ENCODE measurements at places on chromosomes 1 and 21.

DNA sequence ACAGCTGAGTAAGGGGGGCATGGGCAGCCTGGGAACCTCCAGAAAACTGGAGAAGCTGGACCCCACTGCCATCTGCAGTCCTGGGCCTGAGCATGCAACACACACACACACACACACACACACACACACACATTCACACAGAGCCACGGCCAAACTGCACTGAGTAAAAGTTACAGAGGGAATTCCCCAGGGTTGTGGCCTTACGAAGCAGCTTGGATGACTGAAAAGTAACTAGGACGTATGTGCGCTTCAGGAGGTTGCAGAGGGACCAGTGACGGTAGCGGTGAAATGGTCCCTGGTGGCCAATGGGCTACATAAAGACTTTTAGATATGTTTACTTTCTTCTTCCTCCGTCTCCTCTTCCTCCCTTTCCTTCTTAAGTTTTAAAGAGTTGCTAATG lies 232.5 kb upstream of the TMEM51 start:
- no peak for DNase-seq

- DNase-seq, result no peak
Observed at GRCh38 chr1:17992800-17993199, 114.8 kb upstream of the IGSF21 start.

- DNase-seq, result peak; percentile 7
Observed at GRCh38 chr1:84634536-84635205, 55.6 kb downstream of the SSX2IP start.

GRCh38 chr21:36246080-36246631 lies 73.8 kb upstream of the MORC3 start:
- no peak for DNase-seq

DNA sequence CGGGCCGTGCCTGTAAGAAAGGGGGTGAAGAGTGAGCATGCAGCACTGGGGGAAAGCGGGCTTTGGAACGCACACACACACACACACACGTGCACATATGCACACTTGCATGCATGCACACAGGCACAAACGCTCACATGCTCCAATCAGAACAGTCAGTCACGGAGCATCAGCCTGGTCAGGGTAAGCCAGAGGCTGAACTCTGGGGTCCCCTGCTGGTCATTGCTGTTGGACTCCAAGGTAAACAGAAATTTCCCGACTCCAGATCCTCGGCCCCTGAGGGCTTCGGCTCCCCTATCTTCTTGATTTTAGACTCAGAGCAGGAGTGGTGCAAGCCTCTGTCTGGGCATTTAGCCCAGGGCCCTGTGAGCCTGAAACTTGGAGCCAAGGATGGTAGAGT lies 54.2 kb downstream of the SYT2 start:
- peak; percentile 55 for DNase-seq

GRCh38 chr1:8427493-8427892 lies 109.6 kb downstream of the SLC45A1 start:
- no peak for DNase-seq

DNA sequence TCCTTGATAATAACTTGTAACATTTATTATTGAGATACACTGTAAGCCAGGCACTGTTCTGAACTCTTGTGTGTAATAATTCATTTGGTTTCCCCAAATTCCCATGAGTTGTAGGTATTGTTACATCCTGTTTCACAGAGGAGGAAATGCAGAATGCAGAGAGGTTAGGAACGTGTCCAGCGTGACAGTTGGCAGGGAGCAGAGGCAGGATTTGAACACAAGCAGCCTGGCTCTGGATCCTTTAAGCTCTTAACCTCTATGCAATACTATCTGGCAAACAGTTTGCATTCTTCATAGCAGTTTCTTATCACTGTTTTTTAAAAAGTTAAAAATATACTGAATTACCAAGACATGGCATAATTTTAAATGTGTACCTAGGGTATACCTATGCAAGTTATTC lies 30.5 kb downstream of the EEIG2 start:
- peak; percentile 60 for DNase-seq

- peak; percentile 34 for DNase-seq
Observed at GRCh38 chr1:177355575-177355974, 184.8 kb downstream of the BRINP2 start.

GRCh38 chr1:182615468-182616129 lies 11.4 kb upstream of the RGS16 start:
- no peak for DNase-seq

DNA sequence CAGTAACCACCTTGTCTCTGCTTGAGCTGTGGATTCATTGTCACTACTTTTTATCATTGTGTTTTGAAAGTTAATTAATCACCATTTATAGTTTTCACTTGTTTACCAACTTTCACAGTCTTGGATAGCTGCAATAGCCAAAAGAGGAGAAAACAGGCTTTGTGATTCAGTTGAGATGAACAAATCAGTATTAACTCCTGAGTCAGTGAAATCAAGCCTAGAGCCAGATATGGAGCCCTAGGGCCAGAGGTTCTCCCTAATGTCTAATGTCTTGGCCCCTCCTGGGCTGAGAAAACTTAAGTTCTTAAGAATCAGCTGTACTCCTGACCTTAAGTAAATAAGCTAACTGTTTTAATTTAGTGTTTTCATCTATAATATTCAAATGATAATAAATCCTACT lies 228.8 kb downstream of the DNM3 start:
- DNase-seq, result no peak

DNA sequence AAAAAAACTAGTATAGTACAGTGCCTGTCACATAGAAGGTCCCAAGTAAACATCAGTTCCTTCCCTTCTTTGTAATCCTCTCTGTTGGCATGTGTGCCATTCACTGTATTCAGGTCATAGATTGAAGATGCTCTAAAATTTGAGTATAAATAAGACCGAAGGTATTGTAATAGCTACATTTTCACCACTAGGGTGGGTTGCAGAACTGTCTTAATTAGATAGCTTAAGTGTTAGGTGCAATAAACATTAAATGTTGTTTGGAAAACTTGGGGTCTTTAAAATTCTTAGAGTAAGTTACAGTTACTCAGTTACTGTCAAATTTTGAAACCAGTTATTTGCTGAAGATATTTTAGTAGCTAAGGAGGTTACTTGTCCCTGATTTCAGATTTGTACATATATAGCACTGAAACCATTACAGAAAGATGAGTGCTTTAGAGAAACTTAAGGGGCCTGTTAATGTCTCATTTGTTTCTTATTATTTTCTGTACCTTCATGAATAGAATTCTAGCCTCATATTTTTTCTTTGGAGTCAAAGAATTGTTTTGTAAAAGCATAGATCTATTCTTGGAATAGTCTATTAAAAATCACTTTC lies 24.3 kb downstream of the PER3 start:
- DNase-seq, result peak; percentile 54

DNA sequence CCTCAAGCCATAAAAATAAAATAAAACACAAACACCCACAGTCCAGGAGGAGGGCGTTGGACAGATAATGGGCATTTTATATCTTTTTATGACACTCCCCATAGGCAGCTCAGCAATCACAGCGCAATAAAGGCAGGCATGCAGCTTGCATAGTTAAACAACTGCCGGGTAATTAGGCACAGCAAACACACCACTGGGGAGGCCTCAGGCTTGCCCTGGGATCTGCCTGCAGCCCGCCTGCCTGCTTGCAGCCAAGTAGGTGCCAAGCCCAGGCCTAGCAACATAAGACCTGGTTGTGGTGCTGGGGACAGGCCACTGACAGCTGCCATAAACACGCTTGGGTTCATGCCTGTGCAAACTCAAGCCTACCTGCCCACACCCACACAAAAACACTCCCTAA lies 54.2 kb downstream of the DMAP1 start:
- no peak for DNase-seq

DNA sequence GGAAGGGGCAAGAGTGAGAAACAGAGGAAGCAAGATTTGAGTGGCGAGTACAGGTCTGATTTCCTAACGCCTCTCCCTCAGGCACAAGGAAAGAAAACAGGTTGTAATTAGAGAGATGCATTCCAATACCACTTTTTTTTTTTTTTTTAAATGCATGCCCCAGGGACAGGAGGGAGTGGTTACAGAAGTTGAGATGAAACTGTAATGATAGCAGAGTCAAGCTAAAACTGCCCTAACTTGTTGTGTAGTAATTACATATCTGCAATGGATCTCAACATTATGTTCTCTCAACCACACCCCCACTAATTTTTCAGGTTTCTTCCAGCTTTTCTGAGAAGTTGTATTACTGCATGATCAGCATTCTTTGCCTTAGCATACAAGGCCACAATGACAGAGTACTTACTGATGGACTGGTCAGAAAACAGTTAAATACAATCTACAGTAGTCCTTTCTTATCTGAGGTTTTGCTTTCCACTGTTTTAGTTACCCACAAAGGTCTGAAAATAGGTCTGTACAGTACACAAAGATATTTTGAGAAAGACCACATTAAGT lies 5.5 kb downstream of the ETV3 start:
- no peak for DNase-seq

DNA sequence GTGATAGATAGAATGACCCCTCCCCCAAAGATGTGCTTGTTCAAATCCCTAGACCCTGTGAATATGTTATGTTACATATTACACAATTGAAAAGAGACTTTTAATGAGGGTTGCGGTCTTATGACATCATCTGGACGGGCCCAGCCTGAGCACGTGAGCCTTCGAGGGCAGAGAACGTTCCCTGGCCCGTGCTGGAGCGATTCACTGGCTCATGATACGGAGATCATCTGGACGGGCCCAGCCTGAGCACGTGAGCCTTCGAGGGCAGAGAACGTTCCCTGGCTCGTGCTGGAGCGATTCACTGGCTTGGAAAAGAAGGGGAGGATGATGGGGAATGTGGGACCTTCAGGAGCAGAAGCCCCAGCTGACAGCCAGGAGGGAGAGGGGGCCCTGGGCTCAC lies 34.4 kb upstream of the COL18A1 start:
- DNase-seq, result no peak

- DNase-seq, result peak; percentile 54
Observed at GRCh38 chr1:147225193-147225730, at the start of gene FMO5. FMO5 (minus strand) TSS chr1:147225339; CDS start chr1:147225029, 310 bp downstream.

- peak; percentile 68 for DNase-seq
Observed at GRCh38 chr21:33866826-33867225, 48.8 kb downstream of the ATP5PO start.

- DNase-seq, result peak; percentile 71
Observed at GRCh38 chr1:94305704-94306103, 68.3 kb upstream of the ARHGAP29 start.

- no peak for DNase-seq
Observed at GRCh38 chr1:27339213-27339612, 2.6 kb upstream of the SYTL1 start.

GRCh38 chr1:165284454-165284853 lies 72.1 kb downstream of the LMX1A start:
- no peak for DNase-seq

DNA sequence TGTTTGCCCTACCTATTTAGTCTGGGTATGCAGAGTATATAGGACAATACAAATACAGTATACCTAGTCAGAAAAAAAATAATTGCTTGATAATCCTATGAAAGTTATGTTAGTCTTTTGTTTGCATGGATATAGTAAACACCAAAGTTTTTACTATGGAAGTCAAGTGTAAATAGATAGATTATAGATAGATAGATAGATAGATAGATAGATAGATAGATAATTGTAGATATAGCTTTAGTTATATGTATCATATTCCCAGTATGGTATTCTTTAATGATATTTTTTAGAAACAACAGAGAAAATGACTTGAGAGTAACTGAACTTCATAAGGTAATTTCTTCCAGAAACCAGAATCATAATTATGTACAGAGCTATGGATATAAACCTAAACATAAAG lies 158.2 kb downstream of the NCAM2 start:
- no peak for DNase-seq

GRCh38 chr21:16522548-16522947 lies 792.8 kb downstream of the USP25 start:
- DNase-seq, result peak; percentile 16

- no peak for DNase-seq
Observed at GRCh38 chr1:53918343-53918742, 24.4 kb downstream of the DIO1 start.

- DNase-seq, result no peak
Observed at GRCh38 chr1:225691377-225691776, 38.5 kb upstream of the ENAH start.

DNA sequence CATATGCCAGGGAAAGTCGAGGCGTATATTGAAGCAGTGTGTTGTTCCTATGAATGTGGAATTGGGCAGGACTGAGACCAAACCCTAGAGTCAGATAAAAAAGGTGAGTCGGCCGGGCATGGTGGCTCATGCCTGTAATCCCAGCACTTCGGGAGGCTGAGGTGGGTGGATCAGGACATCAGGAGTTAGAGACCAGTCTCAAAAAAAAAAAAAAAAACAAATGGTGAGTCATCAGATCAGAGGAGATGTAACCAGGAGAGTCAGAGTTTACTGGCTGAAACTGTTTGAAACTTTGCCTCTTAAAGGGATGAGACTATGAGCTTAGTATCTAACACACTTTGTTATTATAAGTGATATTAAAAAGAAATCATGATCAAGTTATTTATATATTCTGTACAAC lies 26.4 kb upstream of the SYCP1 start:
- peak; percentile 61 for DNase-seq

- DNase-seq, result no peak
Observed at GRCh38 chr1:221125976-221126375, 246.7 kb downstream of the HLX start.

DNA sequence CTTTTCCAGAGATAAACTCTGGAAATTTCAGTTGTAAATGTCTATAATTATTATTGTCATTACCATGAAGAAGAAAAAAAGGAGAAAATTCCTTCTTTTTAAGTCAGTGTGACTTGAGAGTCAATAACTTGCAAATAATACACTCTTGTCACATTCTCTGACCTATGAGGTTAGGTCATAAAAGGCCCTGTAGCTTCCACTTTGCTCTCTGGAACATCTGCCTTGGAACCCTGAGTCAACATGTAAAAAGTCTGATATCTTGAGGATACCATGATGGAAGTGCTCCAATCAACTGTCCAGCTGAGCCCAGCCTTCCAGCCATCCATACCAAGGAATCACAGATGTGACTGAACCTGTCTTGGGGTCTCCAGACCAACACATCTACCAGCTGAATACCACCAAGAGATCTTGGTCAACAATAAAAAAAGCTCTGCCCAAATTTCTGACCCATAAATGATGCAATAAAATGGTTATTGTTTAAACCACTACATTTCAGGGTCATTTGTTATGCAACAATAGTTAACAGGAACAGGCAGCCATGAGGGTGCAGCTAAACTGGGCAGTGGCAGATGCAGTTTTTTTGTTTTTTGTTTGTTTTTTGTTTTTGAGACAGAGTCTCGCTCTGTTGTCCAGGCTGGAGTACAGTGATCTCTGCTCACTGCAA lies 10.3 kb downstream of the DMRTA2 start:
- no peak for DNase-seq

DNA sequence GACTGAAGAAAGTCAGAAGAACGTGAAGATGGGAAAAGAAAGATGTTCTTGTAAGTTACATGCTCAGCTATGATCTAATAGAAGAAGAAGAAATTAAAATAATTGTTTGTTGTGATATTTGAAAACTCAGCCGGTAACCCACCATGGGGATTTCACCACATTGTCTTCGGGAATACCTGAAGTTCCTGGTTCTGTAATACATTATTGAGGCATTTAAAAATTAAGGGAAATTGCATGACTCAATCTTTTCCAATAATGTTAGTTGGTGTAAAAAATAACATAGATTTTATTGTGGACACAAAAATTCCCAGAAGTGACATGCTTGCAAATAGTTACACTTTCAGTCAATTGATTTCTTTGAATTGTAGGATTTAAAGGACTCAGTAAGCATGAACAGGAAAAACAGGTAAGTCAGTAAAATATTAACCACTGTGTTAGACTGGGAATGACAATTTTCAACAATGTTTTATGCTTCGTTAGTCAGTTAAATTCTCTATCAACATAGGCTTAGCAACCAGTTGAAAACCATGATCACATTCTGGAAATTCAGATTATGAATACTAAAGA lies 745.1 kb downstream of the LTN1 start:
- no peak for DNase-seq

GRCh38 chr1:174191349-174191862 lies 32.1 kb downstream of the RABGAP1L start:
- DNase-seq, result peak; percentile 69

All from ELR (cell line).